Activated naive CD4-positive, alpha-beta T cell treated with anti-CD3 and anti-CD28 coated beads for 36 hours (primary cell): ENCODE measurements at places on chromosomes 7 and 10. TPM values are rescaled to one million over a fixed set of nuclear protein-coding genes. Genes with fewer than 3 reads are reported as not detected.

OR2A1 gene
- total RNA-seq, result not detected

DNA sequence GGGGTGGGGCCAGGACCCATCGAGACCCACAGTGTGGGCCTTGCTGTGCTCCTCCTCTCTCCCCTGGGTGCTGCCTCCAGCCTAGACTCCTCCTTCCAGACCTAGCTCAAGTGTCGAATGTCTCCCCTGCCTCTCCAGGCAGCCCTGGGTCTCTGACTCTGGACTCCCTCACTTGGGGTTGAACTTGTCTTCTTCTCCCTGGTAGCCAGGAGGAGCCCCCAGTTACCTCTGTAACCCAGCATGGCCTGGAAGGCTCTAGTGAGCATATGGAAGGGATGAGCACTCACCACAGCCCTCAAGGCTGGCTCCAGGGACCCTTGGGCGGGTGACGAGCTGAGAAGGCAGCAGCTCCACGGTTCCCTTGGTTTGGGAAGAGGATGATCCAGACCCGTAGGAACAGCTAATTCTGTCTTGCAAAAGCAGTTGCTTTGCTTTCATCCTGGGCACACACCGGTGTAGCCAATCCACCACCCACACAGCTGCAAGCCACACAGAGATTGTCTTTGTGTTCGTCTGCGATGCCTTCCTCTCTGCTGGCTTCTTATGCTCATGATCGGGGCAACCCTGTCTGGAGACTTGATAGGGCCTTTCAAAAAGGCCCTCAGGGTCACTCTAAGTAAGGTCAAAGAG, 52.3 kb upstream of the ANTXRL start:
- DNase-seq, result no peak

DNA sequence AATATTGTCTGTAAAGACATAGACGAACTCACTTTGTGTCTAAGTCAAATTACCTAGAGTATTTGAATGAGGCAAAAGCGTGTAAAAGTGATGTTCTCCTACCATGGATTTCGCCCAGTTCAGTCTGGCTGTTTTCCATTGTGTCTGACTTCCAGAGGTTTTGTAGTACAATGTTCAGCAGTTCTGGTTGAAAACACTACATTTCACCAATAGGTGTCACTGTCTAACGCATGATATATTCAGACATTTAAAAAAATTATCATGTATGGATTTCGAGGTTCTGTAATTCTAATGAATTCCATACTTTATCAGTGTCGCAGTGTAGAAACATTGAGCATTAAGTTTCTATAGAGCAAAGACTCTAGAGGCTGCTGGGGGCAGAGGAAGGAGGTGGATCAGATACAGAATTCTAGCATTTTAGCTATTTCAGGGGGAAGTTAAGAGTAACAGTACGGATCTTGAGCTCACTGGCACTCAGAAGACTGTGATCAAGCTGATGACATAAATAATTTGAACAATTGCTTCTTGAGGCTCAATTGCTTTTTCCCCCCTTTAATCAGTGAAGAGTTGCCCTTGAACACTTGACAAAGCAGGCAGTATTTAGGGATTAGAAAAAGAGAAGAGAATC, 196.9 kb upstream of the RHOBTB1 start:
- no peak for DNase-seq

FRMPD2 gene
- total RNA-seq, result not detected

DNA sequence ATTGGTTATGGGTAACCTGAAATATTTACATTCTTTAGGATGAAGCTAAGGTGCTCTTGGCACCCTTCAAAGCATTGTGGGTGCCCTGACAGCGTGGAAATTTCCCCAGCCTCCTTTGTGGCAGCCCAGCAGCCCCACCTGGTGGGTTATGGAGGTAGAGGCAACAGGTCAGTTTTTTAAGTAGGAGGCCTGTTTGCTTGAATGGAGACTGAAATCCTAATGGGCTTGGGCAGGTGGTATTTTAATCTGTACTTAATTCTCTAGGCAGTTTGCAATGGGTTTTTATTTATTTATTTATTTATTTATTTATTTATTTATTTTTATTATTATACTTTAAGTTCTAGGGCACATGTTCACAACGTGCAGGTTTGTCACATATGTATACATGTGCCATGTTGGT, 139.4 kb downstream of the EPC1 start:
- peak; percentile 74 for DNase-seq

- no peak for DNase-seq
Measured at GRCh38 chr7:131183072-131183471, 144.6 kb upstream of the MKLN1 start.

DNA sequence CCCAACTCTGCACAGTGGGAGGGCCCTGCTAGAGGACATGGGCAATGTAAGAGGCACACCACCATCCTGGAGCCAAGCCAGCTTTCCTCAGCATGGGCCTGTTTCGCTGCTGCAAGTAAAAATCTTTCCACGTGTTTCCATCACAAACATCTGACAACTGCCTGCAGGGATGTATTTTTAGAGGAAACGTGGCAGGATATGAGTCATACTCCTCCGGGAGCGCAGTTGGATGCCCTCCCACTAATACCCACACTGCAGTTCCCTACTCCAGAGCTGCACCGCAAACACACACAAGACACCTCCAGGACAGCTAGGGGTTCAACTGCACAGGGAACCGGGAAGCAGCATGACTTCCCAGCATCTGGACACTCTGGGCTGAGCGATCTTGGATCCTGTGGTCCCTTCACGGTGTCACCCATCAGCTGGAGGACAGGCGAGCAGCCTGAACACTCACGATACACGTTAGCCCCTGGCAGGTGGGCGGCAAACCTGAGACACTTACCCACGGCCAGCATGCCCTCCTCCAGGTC, 26.1 kb downstream of the PLAC9 start:
- no peak for DNase-seq

DNA sequence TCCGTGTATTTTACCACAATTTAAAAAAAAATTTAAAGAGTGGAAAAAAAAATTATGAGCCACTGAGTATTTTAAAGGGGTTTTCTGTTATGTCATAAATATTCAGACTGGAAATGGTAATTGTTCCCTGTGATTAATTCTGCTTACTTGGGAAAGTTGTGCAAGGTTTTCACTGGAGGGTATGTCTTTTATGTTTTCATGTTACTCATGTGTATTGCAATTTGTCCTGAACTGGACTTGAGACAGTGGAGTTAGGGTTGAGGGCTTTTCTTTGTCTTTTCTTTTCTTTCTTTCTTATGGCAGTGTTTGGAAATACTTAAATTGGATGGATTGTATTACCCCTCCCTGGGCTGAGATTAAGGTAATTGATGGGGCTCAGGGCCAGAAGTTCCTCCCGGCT, 257.7 kb downstream of the BAMBI start:
- DNase-seq, result no peak

DNA sequence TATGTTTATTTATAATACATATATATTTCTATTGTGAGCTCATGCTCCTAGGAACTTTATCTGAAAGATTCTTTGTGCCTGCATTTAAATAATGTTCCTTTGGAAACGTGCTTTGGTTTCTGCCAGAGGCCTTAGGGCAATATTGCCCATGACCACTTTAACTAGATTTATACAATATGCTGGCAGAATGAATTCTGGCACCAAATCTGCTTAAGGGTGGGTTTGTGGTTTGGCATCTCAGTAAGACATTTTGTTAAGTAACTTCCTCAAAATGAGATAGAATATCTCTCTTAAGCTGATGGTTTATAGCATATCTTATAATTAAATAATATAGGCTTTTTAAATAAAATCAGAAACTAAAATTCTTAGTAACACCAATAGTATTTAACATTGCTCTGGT, 252.9 kb downstream of the RNLS start:
- DNase-seq, result no peak

- peak; percentile 46 for DNase-seq
Measured at GRCh38 chr7:139827042-139827441, 2.0 kb upstream of the TBXAS1 start.

- DNase-seq, result no peak
Measured at GRCh38 chr10:116444527-116445142, 17.0 kb downstream of the PNLIPRP3 start.

GRCh38 chr7:93242106-93242505, 9.9 kb downstream of the VPS50 start:
- DNase-seq, result no peak

- DNase-seq, result no peak
Measured at GRCh38 chr7:25964483-25964991, 187.5 kb upstream of the NFE2L3 start.

GRCh38 chr10:131825150-131825848, 75.5 kb upstream of the PPP2R2D start:
- DNase-seq, result no peak

- no peak for DNase-seq
Measured at GRCh38 chr7:9958486-9958885, 1015.2 kb upstream of the PHF14 start.
